ENCODE measurements at places on chromosomes 6 and 20.

- no peak for DNase-seq
Observed at GRCh38 chr6:73085443-73085871, 139.8 kb downstream of the KHDC1L start.

GRCh38 chr6:91330896-91331295 lies 744.0 kb upstream of the MAP3K7 start:
- DNase-seq: no peak

DNA sequence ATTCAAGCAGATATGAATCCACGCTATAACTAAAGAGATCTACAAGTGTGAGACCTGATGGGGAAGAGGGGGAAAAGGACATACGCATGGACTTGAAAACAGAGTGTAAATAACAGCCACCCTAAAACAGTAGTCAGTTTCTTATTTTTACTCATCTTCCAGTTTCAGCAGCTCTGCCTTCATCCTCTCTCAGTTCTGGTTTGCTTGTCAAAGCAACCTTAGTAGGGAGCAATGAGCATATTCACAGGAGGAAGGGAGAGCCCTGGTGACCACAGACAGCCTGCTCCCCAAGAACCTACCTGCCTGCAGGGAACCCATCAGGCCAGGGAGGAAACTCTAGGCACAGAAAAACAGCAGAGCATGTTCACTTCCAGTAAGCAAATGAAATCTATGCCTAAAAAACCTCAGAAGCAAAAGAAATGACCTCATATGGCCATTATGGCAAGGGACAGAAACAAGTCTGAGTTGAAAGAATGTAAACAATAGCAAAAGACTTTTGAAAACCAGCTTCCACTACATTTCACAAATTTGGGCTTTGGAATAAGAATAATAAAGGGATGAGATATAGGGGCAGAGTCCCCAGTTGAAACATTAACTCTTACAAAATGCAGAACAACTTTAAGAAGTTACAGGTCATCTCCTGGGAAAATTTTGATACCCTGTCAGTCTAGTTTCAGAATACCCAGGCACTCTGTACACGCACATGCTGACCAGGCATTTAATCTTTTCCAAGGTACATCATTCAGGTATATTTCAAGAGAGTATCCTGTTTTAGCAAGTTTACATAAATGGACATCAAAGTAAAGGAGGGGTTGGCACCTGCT lies 120.8 kb upstream of the BCLAF1 start:
- DNase-seq: no peak

- DNase-seq: no peak
Observed at GRCh38 chr20:40744818-40745175, 55.8 kb upstream of the MAFB start.

DNA sequence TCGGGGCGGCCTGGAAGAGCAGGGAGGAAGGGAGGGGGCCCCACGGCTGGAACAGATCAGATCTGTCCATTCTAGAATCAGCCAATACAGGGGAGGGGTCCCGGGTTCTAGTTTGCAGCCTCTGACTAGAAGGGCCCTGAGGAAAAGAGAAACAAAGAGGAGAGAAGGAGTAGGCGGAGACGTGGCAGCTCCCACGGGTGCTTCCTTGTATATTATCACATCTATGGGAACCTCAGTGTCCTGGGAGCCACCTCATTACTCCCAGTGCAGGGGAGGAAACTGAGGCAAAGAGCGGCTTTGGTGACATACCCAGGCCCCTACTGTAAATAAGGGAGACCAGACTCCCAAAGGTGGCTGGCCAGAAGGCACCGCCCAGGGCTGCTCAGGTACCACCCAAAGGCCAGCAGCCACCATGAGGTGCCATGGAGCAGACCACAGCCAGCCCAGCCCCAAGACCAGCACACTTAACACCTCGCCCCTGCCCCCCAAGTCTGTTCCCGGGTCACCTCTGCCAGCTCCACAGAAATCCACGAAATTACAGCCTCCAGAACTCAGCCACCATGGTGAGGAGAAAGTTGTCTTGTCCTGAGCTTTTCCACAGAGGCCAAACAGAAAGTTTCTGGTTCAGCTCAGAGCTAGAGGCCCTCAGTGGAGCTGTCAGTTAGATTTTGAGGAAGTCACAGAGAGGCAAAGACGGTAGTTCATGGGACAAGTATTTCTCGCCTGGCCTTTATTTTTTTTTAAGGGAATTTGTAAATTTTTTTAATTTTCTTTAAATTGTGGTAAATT lies 2.1 kb downstream of the ZC3H12D start:
- peak; percentile 85 for DNase-seq

GRCh38 chr6:12973386-12973785 lies 256.8 kb downstream of the PHACTR1 start:
- no peak for DNase-seq

- no peak for DNase-seq
Observed at GRCh38 chr6:1231941-1232340, 80.0 kb upstream of the FOXQ1 start.

GRCh38 chr6:98036344-98036923 lies 753.4 kb upstream of the MMS22L start:
- DNase-seq: no peak

DNA sequence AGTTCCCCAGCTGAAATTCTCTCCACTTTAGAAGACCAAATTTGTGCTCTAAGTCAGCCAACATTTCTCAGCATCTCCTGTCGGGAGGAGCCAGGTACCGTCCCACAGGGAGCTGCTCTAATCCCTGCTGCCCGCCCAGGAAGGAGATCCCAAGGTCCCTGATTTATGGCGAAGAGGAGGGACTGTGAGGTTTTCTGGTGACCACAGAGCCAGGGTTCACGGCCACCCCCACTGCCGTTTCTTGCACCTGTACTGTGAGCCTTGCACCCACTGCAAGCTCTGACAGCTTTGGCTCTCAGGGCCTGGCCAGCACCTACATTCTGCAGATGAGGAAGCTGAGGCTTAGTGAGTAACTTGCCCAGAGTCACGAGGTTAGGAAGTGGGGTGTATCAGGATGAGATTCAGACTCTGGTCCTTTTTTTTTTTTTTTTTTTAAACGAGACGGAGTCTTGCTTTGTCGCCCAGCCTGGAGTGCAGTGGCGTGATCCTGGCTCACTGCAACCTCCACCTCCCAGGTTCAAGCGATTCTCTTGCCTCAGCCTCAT lies 34.9 kb downstream of the FOXC1 start:
- DNase-seq: peak; percentile 30

- no peak for DNase-seq
Observed at GRCh38 chr6:54598787-54599313, 247.7 kb upstream of the FAM83B start.

DNA sequence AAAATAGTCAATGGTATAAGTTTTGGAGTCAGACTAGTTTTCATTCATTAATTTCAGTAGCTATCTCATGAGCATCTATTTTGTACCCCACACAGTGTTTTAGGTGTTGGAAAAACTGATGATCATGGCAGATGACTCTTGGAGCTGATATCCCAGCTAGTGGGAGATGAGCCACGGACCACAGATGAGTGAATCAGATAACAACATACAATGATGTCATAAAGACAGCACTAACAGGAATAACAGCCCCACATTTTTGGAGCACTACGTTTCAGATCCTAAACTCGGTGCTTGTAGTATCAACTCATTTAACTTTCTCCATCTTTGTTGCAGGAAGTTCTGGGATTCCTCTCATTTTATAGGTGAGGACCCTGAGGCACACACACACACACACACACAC lies 67.8 kb upstream of the EDN3 start:
- no peak for DNase-seq

DNA sequence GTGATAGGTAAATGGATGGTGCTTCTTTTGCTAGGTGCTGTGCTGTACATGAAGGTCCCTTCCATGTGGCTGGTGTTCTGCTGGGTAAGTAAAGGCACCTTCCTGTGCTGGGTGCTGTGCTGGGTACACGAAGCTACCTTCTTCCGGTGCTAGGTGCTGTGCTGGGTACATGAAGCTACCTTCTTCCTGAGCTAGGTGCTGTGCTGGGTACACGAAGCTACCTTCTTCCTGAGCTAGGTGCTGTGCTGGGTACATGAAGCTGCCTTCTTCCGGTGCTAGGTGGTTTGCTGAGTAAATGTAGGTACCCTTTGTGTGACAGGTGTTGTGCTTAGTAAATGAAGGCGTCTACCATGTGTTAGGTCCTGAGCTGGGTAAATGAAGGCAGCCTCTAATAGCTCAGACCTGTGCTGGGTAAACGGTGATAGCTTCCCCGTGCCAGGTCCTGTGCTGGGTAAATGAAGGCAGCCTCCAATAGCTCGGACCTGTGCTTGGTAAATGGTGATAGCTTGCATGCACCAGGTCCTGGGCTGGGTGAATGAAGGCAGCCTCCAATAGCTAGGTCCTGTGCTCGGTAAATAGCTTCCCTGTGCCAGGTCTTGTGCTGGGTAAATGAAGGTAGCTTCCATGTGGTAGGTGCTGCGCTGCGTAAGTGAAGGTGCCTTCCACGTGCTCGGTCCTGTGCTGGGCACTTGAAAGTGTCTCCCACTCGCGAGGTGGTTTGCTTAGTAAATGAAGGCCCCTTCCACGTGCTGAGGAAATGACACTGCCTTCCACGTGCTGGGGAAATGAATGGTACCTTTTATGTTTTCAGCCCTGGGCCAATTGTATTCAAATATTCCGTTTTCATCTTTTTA lies 115.5 kb downstream of the ERMARD start:
- DNase-seq: no peak

DNA sequence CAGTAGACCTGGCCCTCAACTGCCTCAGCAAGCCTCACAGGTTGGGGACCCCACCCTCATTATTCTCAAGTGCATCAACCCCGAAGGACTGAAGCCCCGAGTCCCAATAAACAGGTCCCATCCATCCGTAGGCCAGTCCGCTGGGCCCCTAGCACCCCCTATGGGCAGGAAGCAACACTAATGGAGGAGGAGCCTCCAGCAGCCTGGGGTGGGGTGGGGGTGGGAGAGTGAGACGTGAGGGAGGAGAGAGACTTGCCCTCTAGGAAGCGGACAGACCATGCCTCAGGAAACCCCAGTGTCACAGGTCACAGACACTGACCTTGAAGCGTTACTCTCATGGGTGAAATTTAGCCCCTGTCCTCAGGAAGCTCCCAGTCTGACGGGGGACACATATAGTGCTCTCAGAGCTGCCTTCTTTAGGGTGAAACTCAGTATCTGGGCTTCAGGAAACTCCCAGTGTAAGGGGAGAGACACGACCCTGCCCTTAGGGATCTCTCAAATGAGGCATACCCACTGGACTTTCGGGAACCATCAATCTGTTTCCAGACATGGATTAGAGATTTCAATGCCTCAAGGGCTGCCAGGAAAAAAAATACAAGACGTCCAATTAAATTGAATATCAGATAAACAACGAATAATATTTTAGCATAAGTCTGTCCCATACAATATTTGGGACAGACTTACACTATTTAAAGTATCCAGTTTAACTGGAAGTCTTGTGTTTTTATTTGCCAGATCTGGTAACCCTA lies 125.8 kb downstream of the MRPL14 start:
- DNase-seq: peak; percentile 62

DNA sequence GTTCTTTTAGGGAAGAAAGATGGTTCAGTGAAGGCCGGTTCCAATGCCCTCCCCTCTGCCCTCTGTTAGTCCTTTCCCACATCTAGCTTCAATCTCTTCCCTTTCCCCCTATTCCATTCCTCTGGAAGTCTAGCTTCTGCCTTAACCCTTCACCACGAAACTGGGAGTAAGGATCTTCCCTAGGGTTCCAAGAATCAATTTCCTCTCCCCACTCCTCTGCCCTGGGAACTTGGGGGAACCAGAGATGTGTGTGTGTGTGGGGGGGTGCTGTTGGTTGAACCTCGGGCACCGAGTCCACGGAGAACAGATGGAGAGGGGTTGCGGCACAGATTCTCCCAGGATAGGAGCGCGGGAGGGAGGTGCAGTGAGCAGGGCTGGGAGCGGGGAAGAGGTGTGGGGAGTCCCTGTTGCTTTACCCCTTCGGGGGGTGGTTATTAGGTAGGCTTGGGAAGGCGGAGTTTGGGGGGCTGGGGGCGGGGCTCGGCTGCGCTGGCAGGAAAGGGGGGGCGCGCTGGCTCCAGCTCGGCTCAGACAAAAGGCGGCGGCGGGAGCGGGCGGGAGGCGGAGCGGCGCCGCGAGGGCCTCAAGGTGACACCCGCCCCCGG lies at the start of gene TMEM151B:
Gene TMEM151B (plus strand): TSS at position 530 of the 605 bp plus-strand sequence. CDS start 293 bp downstream, outside the sequence.
- DNase-seq: no peak

DNA sequence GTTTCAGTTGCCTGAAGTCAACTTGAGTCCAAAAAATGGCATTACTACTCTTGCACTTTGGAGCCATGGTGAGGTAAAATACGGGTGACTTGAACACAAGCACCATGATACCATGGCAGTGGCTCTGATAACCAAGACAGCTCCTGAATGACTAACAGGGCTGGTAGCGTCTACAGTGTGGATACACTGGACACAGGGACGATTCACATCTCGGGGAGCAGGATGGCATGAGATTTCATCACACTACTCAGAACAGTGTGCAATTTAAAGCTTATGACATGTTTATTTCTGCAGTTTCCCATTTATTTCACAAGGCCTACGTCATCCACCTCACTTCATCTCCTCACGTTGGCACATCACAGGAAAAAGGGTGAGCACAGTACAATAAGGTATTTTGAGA lies 950.9 kb downstream of the KIF16B start:
- no peak for DNase-seq

GRCh38 chr6:44061375-44062104 lies 65.7 kb downstream of the MRPL14 start:
- no peak for DNase-seq

GRCh38 chr6:66553441-66553840 lies 846.4 kb upstream of the EYS start:
- DNase-seq: no peak

DNA sequence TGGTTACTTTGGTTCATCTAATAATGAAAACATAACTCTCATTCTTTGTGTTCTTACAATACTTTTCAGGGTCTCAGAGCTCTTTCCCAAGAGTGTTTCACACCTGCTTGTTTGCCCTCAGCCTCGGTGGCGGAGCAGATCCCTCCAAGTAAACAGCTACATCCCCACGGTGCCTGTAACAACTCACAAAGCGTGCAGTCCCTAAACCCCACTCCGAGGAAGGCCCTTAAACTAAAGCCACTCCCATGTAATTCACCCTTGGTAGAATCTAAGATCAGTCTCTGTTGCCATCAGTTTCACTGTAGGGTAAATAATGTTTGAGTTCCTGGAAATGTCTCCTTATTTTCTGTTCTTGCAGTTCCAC lies 101.1 kb downstream of the TFAP2A start:
- no peak for DNase-seq

- DNase-seq: no peak
Observed at GRCh38 chr6:127893541-127893940, 7.3 kb downstream of the THEMIS start.

- DNase-seq: no peak
Observed at GRCh38 chr6:157571269-157571668, 190.3 kb downstream of the ZDHHC14 start.

Data from NB4 (cell line).